NCI-H524 (cell line): ENCODE measurements at places on chromosomes 1 and 21.

DNA sequence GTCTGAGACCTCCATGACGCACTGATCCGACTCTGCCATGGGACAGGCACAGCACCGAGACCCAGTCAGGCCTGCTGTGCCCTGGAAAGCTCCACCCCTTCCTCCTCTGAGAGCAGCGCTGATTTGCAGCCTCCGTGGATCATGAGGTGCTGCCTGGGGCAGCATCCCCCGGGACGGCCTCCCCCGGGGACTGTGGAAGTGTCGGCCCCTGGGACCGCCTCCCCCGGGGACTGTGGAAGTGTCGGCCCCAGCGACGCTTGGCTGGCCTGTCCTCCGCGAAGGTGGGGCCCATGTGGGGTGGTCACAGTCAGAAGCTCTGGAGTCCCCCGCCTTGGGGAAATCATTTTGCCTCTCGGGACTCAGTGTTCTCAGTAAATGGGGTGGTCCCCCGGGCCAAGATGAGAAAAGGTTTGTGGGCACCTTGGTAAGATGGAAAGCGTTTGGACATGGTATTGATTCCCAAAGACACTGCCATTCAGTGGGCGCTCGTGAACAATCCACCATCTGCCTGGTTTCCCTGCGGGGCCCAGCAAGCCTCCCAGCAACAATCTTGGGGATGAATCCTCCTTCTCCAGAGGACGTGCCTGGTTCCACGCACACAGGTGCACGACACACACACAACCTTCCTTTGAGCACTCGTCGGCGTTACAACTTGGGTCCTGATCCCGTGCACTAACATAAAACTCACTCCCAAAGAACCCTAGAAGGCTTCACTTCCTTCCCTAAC is 3.0 kb downstream of the TFF2 start:
- DNase-seq, result no peak

- DNase-seq, result no peak
These were observed 81.1 kb upstream of the ADAR start for GRCh38 chr1:154689083-154689482.

- DNase-seq, result peak; percentile 88
These were observed 5.3 kb downstream of the DSCAM start for GRCh38 chr21:40841524-40842196.

DNA sequence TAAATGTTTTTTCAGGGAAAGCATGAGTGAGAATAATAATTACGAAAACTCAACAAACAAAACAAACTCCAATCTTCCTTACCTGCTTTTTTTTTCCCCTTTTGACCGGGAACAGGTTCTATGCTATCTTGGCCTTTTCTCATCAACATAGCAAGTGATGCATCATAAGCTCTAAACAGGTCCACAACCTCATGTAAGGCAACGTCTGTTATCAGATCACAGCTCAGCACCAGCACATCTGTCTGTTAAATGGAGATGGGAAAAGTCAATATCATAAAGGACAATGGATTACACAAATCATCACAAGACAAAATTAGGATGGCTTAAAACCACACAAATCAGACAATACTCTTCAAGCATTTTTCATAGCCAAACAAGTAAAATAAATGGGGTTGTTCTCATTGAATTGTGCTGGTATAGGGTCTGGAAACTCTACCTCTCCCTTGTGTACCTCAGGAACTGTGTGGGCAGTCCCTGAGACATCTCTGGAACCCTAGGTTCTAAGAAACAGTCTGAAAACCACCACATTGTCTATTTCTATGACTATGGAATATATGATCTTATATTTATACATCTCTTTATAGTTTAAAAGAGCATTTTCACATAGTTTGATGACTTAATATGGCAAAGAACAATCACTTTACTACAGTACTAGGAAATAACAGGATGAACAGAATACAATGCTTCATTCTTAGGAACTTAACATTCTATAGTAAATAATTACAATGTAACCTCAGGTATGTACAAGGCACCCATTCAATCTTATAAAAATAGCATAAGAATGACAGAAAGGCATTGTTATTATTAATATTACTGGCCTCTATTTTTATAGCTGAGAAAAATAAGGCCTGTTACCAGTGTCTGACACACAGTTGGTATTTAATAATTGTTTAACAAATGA is 44.7 kb downstream of the EIF2B3 start:
- DNase-seq, result peak; percentile 52

DNA sequence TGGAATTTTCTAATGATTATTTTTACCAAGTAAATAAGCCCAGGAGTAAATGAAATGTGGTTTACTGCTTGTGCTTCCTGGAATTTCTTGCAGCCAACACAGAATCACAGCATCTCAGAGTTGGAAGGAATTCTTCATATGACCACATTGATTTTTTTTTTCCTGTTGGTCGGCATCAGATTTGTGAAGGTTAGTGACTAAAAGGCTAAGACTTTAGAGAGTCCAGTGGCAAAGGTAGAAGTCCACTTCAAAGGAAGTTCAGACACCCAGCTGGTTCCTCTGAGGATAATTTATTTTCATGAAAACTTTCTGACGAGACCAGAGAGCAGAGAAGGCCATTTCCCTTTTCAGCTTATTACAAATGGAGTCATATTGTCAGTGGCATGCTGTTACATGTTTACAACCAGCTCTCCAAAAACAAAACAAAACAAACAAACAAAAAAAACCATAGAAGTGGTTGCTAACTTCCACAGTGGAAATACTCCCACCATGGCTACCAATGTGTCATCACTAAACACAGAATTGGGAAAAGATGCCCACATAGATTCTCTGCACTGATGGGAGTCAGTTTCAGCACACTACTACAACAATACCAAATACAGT is 77.2 kb upstream of the CDC42BPA start:
- DNase-seq, result no peak

GRCh38 chr1:151211972-151212705 is 13.8 kb downstream of the PIP5K1A start:
- no peak for DNase-seq

DNA sequence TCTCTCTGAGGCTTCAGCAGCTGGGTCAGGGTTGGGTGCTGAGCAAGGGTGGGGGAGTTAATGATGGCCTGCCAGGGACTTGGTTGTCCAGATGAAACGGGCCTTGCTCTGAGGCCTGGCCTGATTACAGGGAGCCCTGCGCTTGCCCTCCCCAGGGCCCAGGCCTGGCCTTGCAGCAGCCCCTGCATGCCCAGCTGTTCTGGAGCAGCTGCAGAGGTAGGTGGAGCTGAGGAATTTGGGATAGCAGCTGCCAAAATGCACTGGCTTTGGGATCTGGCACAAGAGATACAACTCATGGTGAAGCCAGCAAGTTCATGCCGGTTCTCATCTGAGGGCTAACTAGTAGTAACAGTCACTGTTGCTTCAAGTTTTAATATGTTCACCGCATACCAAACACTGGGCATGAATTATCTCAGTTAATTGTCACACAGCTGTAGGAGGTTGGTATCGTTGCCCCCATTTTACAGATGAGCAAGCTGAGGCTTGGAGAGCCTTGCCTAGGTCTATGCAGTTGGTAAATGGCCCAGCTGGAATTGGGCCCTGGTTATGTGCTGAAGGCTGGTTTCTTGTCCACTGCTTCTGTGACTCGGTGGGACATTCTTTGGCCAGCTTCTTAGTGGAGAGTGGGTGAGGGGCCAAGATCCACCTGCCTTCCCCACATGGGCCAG is 7.3 kb upstream of the SERINC2 start:
- no peak for DNase-seq

DNA sequence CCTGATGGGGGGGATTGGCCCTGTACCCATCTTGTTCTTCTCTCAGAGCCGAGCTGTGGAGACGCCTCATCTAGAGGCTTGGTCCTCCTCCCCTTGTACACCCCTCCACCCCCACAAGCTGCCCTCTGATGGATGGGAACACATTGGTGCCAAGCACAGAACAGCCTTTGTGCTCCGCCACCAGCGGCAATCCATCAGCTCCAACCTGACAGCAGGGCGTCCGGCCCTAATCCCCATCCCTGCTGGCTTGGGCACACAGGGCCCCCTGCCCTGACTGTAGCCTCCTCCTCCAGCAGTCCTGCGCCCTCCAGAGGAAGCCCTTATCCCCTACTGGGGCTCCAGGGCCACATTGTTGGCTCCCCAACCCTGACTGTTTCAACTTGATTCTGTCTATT is 3.8 kb upstream of the MYOG start:
- DNase-seq, result peak; percentile 91

- DNase-seq, result no peak
These were observed 47.4 kb upstream of the RAB4A start for GRCh38 chr1:229223498-229223897.

DNA sequence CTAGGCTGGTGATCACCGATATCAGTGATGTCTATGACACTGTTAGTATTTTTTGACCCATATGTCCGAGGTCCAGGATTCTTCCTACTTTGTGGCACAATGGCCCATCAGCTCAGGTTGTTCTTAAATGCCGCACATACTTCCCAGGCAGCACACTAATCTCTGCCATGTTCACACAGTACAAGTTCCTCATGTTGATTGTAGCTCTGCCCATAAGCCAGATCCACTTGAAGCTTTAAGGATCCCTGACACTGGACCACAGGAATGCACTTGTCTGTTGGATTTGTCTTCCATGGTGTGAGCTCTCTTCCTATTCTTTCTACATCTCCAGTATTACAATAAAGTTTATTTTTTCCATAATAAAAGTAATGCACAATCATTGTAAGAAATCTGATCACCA is 69.5 kb downstream of the DDX20 start:
- DNase-seq, result no peak

DNA sequence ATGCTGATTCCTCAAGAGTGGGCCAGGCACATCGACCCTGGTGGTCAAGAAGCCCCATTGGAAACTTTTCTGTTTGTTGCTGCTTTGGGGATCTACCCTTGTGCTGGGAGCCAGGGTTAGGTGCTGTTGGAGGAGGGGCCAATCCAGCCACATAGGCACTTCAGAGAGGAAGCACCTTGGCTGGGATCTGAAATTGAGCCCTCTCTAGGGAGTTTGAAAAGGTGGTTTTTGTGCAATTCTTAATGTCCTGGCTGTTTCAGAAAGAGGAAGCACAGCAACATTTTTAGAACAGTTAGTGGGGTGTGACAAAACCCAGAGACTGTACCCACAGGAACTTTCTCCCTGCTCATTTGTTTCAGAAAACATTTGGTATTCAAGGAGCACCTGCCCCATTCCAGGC is 17.2 kb upstream of the BEND5 start:
- DNase-seq, result no peak

DNA sequence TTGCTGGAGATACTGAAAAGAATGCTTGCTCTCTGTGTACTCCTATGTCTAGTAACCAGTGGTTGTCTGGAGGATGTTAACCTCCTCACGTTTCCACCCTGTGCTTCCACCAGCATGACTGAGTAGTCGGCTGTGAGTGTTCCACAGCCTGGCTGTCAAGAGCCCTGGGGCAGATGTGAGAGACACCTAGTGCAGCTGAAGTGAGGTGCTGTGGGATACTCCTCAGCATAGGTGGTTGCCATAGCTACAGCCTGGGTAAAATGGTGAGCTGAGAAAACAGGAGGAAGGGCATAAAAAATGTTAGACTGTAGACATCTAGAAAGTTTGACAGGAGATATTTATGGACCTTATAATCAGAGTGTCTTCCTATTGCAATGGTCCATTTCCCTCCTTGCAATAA is 15.8 kb downstream of the IVL start:
- no peak for DNase-seq

- peak; percentile 56 for DNase-seq
These were observed 3.5 kb downstream of the FMO2 start for GRCh38 chr1:171188388-171189266.

- no peak for DNase-seq
These were observed 5.7 kb downstream of the KNCN start for GRCh38 chr1:46545784-46546183.

DNA sequence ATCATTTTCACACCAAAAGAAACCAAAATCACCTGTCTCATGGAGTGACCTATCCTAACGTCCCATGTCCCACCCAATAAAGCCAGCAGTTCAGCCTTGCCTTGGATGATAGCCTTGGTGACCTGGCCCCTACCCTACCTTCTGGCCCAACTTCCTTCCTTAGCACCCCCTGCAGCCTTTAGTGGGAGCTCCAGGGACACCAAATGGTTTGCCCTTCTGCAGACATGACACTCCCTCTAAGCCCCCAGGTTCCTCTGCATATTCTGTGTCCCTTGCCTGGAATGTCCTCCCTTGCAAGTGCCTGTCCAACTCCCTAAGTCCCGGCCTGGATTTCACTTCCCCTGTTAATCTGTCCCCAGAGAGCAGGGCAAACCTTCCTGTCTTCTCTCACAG is 2.2 kb downstream of the SLFNL1 start:
- DNase-seq, result no peak

GRCh38 chr1:43554444-43554992 is 23.8 kb downstream of the PTPRF start:
- peak; percentile 65 for DNase-seq

DNA sequence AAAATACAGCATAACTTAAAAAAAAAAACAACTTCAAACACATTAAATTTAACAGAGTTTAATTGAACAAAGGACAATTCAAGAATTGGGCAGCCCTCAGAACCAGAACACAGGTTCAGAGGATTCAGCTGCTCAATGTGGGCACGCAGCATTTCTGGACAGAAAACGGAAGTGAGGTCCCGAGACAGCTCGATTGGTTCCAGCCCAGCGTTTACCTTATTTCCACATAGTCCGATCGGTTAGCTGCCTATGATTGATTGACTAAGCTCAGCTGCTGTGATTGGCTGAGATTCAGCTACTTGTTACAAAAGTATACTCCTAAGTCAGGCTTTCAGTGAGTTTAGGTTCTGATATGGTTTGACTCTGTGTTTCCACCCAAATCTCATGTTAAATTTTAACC is 33.3 kb downstream of the ZP4 start:
- DNase-seq, result no peak
